ENCODE measurements at places on chromosomes 1 and 21.

DNA sequence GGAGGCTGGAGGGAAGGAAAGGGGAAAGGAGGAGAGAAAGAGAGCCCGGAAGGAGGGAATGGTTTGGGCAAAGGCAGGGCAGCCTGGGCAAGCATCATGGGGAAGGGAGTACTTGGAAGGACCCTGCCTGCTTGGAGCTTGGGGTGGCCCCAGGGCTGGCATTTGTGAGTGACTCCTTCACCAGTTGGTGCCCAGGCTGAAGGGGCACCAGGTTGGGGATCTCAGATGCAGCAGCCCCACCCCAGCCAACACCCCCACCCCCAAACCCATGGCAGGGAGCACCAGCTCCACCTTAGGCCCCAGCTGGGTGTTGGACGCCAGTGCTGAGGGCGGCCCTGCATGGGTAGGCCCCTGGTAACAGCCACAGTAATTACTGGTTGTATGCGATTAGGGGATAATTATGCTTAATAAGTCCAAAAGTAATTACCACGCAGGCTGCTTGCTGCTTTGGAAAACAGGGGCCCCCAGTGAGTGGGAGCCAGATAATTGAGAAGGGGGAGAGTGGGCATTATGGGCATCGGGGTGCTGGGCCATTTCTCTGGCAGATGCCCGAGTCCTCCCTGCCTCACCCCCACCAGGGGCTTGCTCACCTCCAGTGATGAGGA, 78.3 kb downstream of the VWA5B1 start:
- DNase-seq: no peak

DNA sequence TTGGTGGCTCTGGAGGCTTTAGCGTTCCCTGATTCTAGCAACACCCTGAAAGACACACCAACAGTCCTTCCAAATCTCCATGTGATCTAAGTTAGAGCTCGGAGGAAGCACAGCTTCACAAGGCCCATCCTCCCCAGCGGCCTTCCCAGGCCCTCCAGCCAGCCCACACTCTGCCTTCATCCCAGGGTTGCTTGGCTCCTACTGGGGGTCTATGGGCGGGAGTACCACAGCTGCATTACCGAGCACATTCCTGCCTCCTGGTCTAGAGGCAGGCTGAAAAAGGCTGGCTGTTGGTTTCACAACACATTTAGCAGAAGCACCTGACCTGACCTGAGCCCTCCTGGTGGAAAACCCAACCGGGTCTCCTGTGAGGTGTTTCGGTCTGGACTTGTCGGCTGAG, 54.7 kb upstream of the TRIM67 start:
- DNase-seq: no peak

GRCh38 chr1:2921970-2922686, 99.1 kb upstream of the ACTRT2 start:
- DNase-seq: no peak

GRCh38 chr1:57163789-57164188, 198.0 kb upstream of the C8B start:
- no peak for DNase-seq

DNA sequence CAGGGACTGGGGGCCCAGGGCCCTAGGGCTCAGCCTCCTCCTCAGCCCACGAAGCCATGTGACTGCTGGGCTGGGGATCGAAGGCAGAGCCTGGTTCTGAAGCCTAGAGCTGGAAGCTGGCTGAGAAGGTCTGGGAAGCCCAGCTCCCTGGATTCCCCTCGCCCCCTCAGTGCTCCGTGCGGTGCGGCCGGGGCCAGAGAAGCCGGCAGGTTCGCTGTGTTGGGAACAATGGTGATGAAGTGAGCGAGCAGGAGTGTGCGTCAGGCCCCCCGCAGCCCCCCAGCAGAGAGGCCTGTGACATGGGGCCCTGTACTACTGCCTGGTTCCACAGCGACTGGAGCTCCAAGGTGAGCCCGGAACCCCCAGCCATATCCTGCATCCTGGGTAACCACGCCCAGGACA, 9.1 kb downstream of the ADAMTSL4 start:
- no peak for DNase-seq

DNA sequence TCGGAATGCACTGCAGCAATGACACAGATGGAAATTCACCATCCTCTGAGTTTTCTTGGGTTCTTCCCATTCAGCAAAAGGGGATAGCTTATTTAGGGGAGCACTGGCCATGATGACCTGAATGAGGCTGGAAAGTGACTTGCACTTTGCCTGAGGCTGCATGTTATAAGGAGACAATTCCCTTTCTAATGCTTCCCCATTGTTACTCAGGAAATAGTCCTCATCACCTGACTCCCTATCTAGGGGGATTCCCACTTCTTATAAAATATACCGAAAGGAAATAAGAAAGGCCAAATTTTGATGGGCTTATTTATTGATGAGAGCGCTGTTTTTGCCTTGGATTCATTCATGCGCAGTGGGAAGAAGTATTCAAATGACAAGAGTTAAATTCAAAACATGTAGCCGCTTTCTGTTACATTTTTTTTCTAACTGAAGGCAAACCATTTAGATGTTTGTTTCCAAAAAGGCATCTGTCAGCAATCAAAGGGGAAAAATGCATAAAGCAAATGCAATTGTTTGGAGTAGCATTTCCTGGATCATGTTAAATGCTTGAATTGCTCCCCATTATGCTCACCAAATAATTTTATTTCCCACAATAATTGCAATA, 220.3 kb upstream of the NFIA start:
- no peak for DNase-seq

DNA sequence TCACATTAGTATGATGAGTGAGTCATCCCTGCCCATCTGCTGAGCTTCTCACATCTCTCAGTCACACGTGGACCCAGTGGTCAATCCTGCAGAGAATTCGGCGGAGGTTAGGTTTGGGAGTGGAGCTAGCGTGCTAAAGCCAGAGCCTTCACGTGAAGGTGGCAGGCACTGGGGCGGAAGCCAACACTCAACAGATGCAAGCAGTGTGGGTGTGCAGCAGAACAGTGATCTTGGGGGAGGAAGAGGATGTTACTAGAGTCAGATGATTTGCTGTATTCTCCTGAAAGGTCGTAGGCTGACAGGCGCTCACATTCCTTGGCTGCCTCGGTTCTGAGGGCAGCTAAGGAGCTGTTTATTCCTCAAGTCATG, 6.7 kb downstream of the C1orf115 start:
- no peak for DNase-seq

GRCh38 chr1:116817582-116818064, 63.4 kb downstream of the CD2 start:
- DNase-seq: peak; percentile 54

- DNase-seq: no peak
These were observed 72.3 kb downstream of the MAP10 start for GRCh38 chr1:232877365-232878028.

DNA sequence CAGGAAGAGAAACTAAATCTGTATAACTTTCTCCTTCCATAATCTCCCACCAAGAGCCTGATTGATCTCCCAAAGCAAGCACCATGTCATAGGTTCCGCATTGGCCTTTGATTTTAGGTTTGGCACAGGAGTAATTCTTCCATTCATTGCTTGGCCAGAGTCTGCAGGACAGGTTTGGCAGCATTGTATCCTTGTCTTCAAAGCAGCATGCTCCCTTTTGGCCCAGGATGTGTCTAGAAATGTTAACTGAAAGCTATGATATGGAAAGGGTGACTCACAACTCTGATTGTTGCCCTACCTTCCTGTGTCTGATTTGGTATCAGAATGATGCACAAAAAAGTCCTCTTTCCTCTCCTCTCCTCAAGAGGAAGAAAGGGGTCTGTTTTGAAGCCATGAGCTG, 824.3 kb upstream of the PRMT6 start:
- DNase-seq: no peak

GRCh38 chr1:230849451-230850224, 18.7 kb downstream of the C1orf198 start:
- DNase-seq: no peak

GRCh38 chr21:43719748-43720538, 1.0 kb downstream of the PDXK start:
- no peak for DNase-seq

GRCh38 chr1:193538003-193538354, 351.6 kb upstream of the B3GALT2 start:
- DNase-seq: no peak

- DNase-seq: no peak
These were observed 11.6 kb downstream of the H6PD start for GRCh38 chr1:9246215-9246614.

- peak; percentile 48 for DNase-seq
These were observed 734.2 kb upstream of the ADAMTS5 start for GRCh38 chr21:27700974-27701614.

DNA sequence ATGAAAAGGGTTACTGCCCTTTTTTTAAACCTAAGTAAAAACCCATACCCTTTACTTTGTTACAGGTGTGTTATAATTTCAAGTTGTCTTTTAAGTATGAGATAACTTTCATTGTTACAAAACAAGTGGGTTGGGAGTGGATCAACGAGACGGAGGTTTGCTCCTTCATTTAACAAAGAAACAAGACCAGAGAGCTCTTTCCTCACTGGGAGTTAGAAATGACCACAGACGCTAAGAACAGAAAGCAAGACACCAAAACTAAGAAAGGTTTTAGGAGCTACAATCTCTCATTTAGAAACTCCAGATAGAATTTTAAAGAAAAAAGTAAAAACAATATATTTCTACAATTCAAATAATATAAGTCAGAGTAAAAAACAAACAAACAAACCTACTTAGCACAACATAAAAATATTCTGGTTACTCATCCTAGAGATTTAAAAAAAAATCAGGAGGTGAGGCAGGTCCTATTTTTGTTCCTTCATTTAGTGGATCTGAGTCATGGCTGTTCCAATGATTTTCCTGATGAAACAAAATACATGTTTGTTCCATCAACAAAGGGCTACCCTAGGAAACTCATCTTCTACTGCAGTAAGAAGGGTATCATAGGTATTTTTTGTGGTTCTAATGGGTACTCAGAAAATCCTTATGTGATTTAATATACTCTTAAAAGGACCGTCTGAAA, 33.0 kb downstream of the APP start:
- no peak for DNase-seq

- DNase-seq: no peak
These were observed 199.3 kb upstream of the TMEM51 start for GRCh38 chr1:14954210-14954609.

- no peak for DNase-seq
These were observed 1.0 kb downstream of the KCNK1 start for GRCh38 chr1:233614743-233615521.

DNA sequence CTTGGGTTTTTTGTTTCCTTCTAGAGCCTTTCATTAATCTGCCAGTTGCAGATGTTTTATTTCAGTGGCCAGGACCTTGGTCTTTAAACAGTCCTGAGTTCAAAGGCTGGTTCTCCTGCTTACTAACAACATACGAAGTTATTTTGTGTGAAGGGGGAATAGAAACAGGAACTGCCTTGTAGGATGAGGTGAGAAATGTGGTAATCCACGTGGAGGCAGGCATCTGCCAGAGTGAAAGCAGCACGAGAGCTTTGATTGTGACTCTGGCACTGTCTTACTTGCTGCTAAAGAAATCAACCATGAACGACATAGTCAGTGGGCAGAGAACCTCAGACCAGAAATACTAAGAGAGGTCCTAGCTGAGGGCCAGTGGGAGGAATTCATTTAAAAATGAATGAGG, 30.4 kb downstream of the TMEM63A start:
- DNase-seq: no peak

GRCh38 chr1:104852151-104852550, 1102.5 kb downstream of the AMY1C start:
- no peak for DNase-seq

- no peak for DNase-seq
These were observed 25.4 kb downstream of the OLFM3 start for GRCh38 chr1:101971304-101971703.

DNA sequence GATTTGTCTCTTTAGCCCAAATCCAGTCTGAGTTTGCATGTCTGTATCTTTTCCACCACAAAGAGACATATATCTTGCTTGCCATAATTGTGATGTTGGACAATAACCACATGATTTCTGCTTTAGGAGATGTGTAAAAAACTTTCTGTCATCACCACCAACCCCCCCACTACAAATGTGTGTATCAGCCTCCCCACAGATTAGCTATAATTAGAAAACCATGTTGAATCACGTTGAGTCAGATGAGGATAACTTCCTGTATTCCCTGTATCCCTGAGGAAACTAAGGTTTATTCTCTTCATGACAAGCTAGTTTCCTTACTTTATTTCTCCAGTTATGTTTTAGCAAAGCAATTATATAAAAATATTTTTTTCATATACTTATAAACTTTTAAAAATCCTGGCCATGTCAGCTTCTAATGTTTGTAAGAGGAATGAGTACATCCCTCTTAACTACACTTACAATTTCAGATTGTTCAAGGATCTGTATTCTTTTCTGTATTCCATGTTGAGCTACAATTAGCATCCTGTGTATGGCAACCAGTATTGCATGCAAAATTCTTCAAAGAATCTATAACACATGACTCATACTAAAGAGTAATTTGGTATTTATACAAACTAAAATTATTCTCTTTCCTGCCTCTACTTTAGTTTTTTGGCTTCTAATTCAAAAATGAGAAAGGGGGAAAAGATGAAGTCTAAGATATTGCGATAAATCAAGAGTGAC, 143.0 kb downstream of the FMN2 start:
- DNase-seq: no peak

DNA sequence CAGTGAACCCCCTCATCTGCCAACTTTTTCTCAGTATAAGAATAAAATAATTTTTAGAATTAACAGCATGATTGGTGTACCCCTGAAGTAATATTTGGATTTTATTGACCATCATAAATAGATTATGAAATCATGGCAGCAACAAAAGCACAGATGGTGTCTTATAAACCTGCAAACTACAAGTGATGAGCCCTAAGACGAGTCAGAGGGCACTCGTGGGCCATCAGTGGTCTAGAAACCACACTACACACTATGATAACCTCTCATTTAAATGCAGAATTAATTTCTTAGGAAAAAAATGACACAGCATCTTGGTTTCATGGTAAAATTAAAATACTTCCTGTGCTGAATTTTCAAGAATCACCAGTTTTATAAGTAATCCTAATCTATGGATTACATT, 312.4 kb downstream of the PTBP2 start:
- no peak for DNase-seq

DNA sequence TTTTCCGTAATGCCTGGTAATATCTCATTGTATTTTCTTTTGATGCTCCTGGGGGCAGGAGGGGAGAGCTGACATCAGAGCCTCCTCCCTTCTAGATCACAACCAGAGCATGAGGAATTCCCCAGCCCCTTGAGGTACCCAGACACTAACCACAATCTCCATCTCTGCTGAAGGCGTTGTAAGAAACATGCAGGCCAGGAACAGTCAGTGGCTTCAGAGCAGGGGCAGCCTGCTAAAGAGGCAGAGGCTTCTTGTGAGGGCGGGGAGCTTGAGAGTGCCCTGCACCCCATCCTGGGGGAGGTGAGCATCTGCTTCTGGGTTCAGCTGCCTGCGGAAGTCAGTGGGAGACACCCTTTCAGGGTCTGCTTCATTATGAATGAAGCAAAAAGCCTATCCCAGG, 19.0 kb downstream of the MAPKAPK2 start:
- DNase-seq: no peak

GRCh38 chr1:60427701-60428100, 354.1 kb upstream of the C1orf87 start:
- DNase-seq: no peak

- DNase-seq: no peak
These were observed 483 bp downstream of the TCEANC2 start for GRCh38 chr1:54053745-54054437.

Data from iPS DF 6.9 (cell line).